ENCODE measurements at places on chromosomes 6 and 20.

- peak; percentile 12 for DNase-seq
These were observed 530 bp upstream of the NEDD9 start for GRCh38 chr6:11232770-11233626.

GRCh38 chr6:30761791-30762429 lies 17.6 kb upstream of the IER3 start:
- no peak for DNase-seq

DNA sequence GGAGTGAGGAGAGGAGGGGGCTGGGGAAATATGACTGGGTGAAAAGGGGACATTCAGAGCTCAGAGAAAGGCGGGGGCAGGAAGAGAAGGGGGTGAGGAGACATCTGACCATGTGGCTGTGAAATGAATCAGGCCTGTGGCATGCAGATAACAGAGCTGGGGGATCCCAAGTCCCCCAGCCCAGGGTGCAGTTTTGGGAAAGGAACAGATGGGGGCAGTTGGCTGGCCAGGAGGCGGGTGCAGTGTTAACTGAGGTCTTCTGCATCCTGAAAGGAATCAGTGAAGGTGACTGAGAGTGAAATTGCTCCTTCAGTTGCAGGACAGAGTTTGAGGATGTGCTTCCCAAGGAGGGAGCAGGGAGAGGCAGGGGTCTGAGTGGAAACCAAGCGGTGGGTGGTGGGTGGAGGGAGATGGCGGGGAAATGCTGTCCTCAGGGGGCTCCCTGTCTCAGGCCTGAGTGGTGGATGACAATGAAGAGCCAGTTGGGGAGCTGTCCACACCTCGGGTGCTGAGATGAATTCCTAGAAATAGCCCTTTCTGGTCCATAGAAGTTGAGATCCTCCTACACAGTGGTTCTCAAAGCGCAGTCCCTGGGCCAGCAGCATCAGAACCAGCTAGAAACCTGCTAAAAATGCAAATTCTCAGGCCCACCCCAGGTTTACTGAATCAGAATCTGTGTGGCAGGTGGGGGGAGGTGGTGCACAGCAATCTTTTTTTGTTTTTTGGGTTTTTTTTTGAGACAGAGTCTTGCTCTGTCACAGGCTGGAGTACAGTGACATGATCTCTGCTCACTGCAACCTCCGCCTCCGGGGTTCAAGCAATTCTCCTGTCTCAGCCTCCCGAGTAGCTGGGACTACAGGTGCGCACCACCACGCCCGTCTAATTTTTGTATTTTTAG lies 26.0 kb upstream of the CCDC167 start:
- DNase-seq = peak; percentile 25

DNA sequence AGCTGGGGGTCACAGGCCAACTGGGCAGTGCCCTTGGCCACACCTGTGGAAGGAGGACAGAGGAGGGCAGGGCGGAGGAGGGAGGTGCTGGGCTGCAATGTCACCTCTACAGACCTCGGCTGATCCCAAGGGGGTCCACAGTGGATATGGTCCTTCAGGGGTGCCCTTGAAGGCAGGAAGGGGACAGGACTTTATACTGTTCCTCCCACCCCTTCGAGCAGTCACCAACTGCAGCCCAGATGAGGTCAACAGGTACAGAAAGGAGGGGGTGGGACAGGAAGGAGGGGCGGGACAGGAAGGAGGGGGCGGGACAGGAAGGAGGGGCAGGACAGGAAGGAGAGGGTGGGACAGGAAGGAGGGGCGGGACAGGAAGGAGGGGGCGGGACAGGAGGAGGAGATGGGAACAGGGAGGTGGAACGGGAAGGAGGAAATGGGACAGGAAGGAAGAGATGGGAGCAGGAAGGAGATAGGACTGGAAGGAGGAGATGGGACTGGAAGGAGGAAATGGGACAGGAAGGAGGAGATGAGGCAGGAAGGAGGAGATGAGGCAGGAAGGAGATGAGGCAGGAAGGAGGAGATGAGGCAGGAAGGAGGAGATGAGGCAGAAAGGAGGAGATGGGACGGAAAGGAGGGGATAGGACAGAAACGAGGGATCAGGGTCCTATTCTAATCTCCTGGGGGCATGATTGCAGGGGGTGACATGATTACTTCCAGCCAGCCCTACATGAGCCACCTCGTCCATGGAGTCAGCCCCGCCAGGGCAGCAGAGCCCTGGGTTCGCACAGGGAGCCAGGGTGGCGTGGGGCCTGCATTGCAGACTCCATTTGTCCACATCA lies 19.4 kb upstream of the MRGBP start:
- DNase-seq = peak; percentile 66

GRCh38 chr6:22828179-22829062 lies 259.1 kb downstream of the HDGFL1 start:
- peak; percentile 66 for DNase-seq

DNA sequence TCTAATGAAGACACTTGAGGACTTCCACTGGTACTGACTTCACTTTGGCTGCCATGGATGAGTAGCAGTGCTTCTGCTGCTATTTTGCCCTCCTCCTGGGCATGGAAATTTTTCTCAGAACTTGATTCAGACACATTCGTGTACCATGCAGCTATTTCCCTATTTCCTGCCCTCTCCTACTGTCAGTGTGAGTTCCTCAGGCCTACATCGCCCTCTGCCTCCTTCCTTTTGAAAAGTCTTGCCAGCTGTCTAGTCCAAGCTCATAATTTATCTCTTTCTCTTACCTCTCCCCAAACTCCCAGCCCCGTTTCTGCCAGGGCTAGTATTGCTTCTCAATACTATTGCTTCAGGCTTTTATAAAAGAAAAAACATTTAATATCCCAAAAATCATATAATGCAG lies 470.2 kb downstream of the ADGRB3 start:
- DNase-seq = no peak

GRCh38 chr20:45919542-45920399 lies 7.8 kb upstream of the PLTP start:
- DNase-seq = no peak

GRCh38 chr20:6735942-6736845 lies 31.3 kb upstream of the BMP2 start:
- no peak for DNase-seq

GRCh38 chr6:112986321-112986720 lies 639.2 kb downstream of the RFPL4B start:
- no peak for DNase-seq

GRCh38 chr6:111612379-111612778 lies 6.7 kb upstream of the TRAF3IP2 start:
- DNase-seq = no peak

- DNase-seq = no peak
These were observed 2.8 kb upstream of the PNPLA1 start for GRCh38 chr6:36266913-36267644.

- DNase-seq = no peak
These were observed 9.2 kb downstream of the BHLHE23 start for GRCh38 chr20:62997417-62998035.

GRCh38 chr6:160979061-160979708 lies 12.4 kb upstream of the MAP3K4 start:
- no peak for DNase-seq

- no peak for DNase-seq
These were observed 297.5 kb downstream of the CLIC5 start for GRCh38 chr6:45718131-45718530.

DNA sequence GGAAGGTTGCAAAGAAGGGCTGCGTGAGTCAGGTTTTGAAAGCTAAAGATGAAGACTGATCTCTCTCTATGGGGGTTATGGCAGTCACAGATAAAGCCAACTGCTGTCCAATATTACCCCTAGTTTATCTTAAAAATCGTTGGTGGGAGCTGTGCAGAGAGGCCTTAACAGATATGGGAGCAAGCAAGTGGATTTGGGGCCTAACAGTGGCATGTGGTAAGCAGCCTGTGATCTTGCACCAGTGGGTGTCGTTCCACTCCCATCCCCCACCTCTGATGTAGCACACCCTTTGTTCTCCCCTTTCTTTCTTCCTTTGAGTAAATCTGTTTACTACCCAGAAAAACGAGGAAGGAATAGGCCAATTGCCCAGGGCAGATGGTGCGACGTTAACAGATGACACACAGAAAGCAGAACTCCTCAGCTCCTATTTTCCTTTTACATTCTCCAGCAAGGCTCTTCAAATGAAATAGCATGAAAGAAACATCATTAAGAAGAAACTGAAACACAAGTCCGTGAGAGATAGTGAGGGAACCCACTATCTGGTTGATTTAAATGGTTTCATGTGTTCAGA lies 274.1 kb upstream of the CITED2 start:
- DNase-seq = no peak

GRCh38 chr6:52108128-52108527 lies 20.7 kb upstream of the PKHD1 start:
- no peak for DNase-seq

GRCh38 chr6:7424967-7425807 lies 35.6 kb downstream of the RIOK1 start:
- DNase-seq = peak; percentile 36

DNA sequence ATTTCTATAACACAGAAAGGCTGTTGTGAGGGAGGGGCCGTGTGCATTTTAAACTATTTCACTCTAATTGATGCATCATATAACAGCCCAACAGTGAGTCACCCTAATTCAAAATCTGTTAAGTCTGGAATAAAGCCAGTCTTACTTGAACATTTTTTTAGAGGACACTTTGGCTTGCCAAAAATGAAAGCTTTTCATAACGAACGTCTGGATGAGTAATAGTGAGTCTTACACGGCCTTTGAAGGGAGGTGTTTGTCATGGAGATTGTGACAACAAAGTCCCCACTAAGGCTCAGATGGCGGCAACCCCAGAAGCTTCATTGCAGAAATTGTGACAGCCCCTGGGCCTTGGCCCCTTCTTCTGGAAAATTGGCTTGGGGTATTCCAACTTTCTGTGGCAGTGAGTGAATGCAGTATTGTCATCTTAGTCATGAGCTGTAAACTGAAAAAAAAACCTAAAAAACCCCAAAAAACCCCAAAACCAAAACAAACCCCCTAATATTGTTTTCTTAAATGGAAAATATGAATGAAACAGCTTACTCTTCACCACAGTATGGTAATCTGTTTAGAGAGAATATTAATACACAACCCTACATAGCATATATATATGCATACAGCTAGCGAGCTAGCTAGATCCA lies 92.6 kb upstream of the CLDN20 start:
- no peak for DNase-seq

GRCh38 chr6:161826512-161826911 lies 552.7 kb upstream of the AGPAT4 start:
- DNase-seq = no peak

GRCh38 chr6:160398674-160399271 lies 50.6 kb downstream of the SLC22A3 start:
- no peak for DNase-seq

DNA sequence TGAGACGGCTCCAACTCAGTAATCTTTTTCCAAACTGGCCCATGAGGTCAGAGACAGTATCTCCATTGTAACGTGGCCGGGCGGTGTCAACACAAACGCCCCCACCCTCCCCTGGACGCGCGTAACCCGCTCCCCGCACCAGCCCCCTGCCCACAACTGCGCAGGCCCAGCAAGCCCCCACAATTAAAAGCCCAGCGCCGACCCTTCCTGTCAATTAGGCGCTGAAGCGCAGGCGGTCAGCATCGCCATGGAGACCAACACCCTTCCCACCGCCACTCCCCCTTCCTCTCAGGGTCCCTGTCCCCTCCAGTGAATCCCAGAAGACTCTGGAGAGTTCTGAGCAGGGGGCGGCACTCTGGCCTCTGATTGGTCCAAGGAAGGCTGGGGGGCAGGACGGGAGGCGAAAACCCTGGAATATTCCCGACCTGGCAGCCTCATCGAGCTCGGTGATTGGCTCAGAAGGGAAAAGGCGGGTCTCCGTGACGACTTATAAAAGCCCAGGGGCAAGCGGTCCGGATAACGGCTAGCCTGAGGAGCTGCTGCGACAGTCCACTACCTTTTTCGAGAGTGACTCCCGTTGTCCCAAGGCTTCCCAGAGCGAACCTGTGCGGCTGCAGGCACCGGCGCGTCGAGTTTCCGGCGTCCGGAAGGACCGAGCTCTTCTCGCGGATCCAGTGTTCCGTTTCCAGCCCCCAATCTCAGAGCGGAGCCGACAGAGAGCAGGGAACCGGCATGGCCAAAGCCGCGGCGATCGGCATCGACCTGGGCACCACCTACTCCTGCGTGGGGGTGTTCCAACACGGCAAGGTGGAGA lies at the start of the genes HSPA1A and HSPA1L:
TSS of gene HSPA1A (plus strand) at position 519 of the 814 bp plus-strand sequence. CDS start at position 733, 214 bp downstream.
TSS of gene HSPA1L (minus strand) at position 259 of the 814 bp plus-strand sequence. CDS start 3,311 bp downstream, outside the sequence.
- DNase-seq = no peak

DNA sequence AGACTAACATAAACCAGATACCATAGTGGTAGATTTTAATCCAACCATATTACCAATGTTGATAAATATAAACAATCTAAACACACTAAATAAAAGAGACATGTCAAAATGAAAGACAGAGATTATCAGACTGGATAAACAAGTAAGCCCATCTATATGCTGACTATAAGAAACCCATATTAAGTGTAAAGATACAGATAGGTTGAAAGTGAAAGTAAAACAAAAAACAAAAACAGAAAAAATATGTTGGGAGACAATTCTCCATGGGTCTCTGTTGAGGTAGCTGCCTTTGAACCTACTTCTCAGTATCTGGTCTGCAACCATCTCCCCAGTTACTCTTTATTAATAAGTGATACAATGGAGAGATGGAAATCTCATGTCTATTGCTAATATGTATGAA lies 21.2 kb downstream of the REV3L start:
- no peak for DNase-seq

- DNase-seq = no peak
These were observed 70.5 kb upstream of the ZNF217 start for GRCh38 chr20:53664121-53664520.

GRCh38 chr6:14927398-14927797 lies 318.5 kb upstream of the JARID2 start:
- no peak for DNase-seq

- no peak for DNase-seq
These were observed 159.1 kb downstream of the BCAS1 start for GRCh38 chr20:53911301-53911700.

- no peak for DNase-seq
These were observed 279.1 kb downstream of the UTRN start for GRCh38 chr6:144564202-144564601.

- DNase-seq = no peak
These were observed 17.1 kb upstream of the NTSR1 start for GRCh38 chr20:62691487-62691886.

DNA sequence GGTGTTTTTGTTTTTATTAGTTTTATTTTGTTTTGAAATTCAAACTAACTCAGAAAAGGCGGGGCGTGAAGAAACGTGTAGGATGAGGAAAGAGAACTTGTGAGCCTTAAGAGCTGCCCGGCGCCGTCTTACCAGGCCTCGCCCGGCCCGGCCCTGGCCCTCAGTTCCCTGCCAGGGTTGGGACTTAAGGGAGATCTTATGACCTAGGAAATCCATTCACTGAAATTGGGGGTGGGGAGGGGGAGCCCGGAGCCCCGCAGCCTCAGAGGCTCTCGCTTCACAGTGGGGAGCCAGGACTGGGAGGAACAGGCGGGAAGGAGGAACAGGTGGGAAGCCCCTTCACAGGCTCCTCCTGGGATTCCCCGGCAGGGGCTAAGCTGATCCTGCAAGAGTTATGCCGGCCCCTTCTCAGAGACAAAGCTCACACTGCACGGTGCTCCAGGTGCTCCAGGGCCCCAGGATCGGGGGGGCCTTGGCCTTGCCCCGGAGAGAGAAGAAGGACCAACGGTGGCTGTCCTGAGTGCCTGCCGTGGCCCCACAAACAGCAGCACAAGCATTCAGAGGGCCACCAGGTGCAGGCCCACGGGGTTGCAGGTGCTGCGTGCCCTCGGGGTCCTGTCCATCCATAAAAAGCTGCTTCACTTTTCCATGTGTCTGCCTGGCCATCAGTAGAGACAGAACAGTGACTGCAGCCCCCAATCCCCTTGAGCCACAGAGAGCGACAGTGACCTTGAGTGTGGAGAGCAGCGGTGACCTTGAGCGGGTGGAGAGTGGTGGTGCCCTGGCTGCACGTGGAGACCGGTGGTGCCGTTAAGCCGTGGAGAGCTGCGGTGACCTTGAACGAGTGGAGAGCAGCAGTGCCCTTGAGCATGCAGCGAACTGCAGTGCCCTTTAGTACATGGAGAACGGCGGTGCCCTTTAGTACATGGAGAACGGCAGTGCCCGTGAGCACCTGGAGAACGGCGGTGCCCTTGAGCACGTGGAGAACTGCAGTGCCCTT lies 152.7 kb downstream of the DLL1 start:
- DNase-seq = no peak
